Kidney (tissue), 22 donors: ENCODE measurements at places on chromosomes 4 and X. TPM values are rescaled to one million over a fixed set of nuclear protein-coding genes. Genes with fewer than 3 reads are reported as not detected.

- no peak for DNase-seq
Observed at GRCh38 chr4:6341696-6342095, 72.0 kb downstream of the WFS1 start.

- no peak for DNase-seq
Observed at GRCh38 chrX:120753413-120754251, 122.0 kb downstream of the CT47B1 start.

Gene GPRASP1
- 4.8 TPM for polyA plus RNA-seq

Gene RBMXL3
- polyA plus RNA-seq: not detected

Gene TASL
- polyA plus RNA-seq: 0.22 TPM

DNA sequence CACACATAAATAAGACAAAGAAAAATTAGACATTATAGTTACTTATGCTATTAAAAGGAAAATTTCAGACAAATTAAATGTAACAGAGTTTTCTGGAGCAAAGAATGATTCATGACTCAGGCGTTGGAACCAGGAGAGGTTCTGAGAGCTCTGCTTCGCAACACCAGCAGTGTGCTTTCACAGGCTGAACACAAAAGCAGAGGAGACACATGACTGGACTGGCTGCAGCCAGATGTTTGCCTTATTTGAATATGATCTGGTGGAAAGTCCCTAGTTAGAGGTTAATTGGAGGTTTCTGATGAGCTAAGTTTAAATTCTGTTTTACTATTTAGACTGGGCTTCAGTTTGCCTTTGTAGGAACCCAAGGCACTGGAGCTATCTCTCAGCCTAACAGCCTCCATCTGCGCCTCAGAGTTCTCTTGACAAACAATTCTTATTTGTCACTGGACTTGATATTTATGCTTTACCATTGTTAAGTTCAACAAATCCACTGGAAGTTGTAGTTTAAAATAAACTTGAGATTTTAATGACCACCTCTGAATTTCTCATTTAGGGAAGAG, 16.2 kb downstream of the BOD1L1 start:
- no peak for DNase-seq

- no peak for DNase-seq
Observed at GRCh38 chrX:97158269-97158668, 274.6 kb downstream of the RPA4 start.

GRCh38 chr4:8221476-8221875, 22.4 kb downstream of the SH3TC1 start:
- DNase-seq: no peak

Gene RBM47
- 61.5 TPM for polyA plus RNA-seq

GRCh38 chrX:87265518-87265917, 252.1 kb upstream of the KLHL4 start:
- DNase-seq: peak; percentile 3

DNA sequence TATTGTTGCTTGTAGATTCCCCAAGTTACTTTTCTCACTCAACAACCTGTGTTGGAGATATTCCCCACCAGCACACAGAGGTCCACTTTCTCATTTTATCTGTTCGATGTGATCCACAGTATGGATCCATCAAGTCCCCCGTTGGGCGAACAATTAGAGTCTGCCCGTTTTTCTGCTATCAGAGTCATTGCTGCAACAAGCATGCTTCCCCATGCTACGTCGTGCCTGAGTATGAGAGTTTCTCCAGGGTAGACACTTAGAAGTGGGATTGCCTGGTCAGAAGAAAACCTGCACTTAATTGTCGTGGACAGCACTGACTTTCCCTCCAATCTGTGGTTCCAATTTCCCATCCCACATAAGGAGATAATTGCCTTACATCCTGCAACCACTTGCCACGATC, 62.7 kb upstream of the SHOX start:
- DNase-seq: no peak

GRCh38 chrX:43899878-43900815, 17.9 kb upstream of the MAOB start:
- DNase-seq: no peak

GRCh38 chr4:14400307-14400706, 602.0 kb upstream of the CPEB2 start:
- no peak for DNase-seq
